ENCODE measurements at places on chromosomes 4 and X.

DNA sequence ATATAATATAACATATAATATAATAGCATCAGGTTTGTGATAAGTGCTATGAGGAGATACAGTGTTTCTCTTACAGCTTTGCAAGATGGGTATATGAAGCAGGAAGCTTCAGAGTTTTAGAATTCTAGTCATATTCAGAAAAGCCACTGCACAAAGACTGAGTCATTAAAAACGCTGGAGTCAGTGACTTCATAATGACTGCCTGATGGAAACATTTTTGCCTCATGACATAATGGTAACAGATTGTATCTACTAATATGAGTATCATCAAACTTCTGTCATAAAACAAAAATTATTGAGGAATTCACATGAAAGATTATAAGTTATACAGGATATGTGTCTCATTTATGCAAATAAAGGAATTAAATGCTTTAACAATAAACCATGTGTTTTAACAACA is 46.8 kb downstream of the EPHA5 start:
- H3K4me3 ChIP-seq, result no peak overlapping the region
- no peaks in the 10 kb centered on the region for H3K4me1 ChIP-seq
- no peak overlapping the region for H3K27ac ChIP-seq
- DNase-seq, result no peak
- no peaks in the 10 kb centered on the region for H3K27me3 ChIP-seq

DNA sequence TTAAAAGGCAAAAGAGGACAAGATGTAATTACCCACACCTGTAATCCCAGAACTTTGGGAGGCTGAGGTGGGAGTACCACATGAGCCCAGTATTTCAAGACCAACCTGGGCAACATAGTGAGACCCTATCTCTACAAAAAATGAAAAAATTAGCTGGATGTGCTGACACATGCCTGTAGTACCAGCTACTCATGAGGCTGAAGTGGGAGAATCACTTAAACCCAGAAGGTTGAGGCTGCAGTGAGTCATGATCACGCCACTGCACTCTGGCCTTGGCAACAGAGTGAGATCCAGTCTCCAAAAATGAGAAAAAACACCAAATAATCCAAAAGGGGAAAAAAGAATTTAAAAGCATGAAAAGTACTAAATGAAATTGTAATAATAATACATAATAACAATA is 30.8 kb downstream of the NR0B1 start:
- no peaks in the 10 kb centered on the region for H3K4me1 ChIP-seq
- H3K36me3 ChIP-seq, result no peaks in the 10 kb centered on the region
- H3K4me3 ChIP-seq, result no peak overlapping the region
- H3K27me3 ChIP-seq, result no peaks in the 10 kb centered on the region
- H3K27ac ChIP-seq, result no peak overlapping the region

DNA sequence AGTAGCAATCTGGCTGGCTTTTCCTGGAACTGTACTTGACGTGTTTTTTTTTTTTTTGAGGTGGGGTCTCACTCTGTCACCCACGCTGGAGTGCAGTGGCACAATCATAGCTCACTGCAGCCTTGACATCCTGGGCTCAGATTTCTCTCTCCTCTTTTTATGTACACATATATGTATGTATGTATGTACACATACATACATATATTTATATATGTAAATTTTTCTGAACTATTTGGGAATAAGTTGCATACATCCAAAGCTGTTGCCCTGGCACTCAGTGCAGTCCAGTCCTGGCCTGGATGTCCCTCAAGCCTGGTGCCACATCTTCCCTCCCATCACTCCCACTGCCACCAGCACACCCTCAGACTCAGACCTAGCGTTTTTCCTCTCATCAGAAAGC is 89.0 kb upstream of the SHISA3 start:
- H3K4me1 ChIP-seq, result no peaks in the 10 kb centered on the region
- DNase-seq, result no peak
- no peaks in the 10 kb centered on the region for H3K36me3 ChIP-seq
- no peak overlapping the region for H3K27ac ChIP-seq

DNA sequence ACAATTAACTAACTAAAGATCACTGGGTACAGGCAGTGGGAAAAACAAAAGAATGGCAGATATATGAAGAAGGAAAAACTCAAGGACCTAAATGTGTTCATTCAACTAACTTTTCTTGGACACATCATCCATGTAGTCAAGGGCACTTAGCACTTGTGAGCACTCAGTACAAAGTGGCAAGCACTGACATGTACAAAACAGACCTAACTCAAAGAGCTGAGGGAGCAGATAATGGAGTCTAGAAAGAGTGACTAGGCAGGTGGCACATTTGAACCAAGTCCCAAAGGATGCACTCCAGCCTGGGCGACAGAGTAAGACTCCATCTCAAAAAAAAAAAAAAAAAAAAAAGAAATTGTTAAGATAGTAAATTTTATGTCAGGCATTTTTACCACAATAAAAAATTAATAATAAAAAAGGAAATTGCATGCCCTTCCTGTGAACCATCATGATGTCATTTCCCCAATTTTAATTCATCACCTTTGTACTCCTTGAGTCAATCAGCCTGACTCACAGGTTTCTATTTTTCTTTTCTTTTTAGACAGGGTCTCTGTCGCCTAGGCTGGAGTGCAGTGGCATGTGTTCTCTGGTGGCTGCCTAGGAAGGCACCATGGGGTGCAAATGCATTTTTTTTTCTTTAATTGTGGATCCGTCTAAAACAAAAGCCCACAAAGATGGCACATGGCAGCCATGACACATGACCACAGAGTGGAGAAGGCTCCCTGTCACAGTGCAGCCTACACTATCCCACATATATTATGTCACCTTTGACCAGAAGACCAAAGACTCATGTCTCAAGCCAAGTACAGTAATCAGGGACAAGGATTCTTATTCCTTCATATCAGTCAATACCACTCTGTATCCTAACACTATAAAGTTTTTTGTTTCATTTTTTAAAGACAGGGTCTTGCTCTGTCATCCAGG is 91.9 kb downstream of the CHST7 start:
- H3K36me3 ChIP-seq, result peaks cover 11% of the 10 kb centered on the region
- peak overlapping the region; percentile 67 for H3K27ac ChIP-seq
- DNase-seq, result no peak
- no peaks in the 10 kb centered on the region for H3K27me3 ChIP-seq
- H3K4me1 ChIP-seq, result peaks cover 7% of the 10 kb centered on the region

DNA sequence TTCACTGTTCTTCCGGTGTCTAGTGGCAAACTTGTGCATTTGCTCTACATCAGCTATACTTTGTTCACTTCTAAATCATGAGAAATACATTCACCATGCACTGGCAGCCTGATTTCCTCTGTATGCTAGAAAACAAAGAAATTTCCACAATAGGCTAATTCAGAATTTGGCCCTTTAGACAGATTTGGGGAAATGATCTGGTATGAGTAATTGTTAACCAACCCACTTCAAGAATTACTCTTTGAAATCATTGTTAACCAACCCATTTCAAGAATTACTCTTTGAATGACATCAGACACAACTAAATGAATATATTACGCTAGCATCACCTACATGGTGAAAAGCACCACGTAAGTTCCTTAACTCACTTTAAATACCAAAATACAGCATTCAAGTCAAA is 14.6 kb downstream of the APBB2 start:
- no peaks in the 10 kb centered on the region for H3K36me3 ChIP-seq
- peaks cover 43% of the 10 kb centered on the region for H3K27me3 ChIP-seq
- DNase-seq, result no peak
- no peak overlapping the region for H3K4me3 ChIP-seq
- H3K4me1 ChIP-seq, result no peaks in the 10 kb centered on the region

GRCh38 chrX:153968754-153969124 is 2.9 kb downstream of the HCFC1 start:
- H3K4me3 ChIP-seq, result peak overlapping the region; percentile 100
- DNase-seq, result peak; percentile 54
- peaks cover 27% of the 10 kb centered on the region for H3K4me1 ChIP-seq
- H3K27ac ChIP-seq, result peak overlapping the region; percentile 96
- H3K27me3 ChIP-seq, result no peaks in the 10 kb centered on the region

DNA sequence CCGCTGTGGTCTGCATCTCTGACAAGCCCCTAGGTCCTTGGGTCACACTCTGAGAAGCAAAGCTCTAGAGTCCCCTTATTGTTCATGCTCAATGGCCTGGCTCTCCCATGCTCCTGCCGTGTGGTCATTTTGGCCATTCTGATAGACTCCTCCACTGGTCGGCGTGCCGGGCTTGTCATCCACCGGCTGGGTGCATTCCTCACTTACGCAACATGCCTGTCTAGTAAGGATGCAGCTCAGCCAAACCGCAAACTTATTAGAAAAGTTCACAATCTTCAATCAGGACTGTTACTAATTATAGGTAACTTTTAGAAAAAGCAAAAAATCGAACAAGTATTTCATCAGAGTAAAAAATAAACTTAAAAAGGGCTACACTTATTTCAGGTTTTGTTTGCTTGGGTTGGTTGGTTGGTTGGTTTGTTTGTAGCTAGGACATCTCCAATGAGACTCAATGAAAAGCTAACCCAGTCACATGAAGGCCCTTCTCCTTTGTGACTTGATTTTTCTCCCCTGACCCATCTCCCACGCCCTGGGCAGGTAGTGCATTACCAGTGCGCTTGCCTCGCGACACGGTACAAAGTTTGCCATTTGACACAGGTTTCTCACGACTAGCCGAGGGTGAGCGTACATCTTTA is 41.0 kb downstream of the IRF2 start:
- peak overlapping the region; percentile 26 for H3K27ac ChIP-seq
- no peak overlapping the region for H3K4me3 ChIP-seq
- DNase-seq, result no peak
- peaks cover 13% of the 10 kb centered on the region for H3K36me3 ChIP-seq
- H3K4me1 ChIP-seq, result peaks cover 45% of the 10 kb centered on the region

- no peak for DNase-seq
- no peaks in the 10 kb centered on the region for H3K36me3 ChIP-seq
- H3K27ac ChIP-seq, result no peak overlapping the region
- peaks cover 11% of the 10 kb centered on the region for H3K4me1 ChIP-seq
Observed at GRCh38 chrX:9368262-9368661, 96.6 kb upstream of the TBL1X start.

DNA sequence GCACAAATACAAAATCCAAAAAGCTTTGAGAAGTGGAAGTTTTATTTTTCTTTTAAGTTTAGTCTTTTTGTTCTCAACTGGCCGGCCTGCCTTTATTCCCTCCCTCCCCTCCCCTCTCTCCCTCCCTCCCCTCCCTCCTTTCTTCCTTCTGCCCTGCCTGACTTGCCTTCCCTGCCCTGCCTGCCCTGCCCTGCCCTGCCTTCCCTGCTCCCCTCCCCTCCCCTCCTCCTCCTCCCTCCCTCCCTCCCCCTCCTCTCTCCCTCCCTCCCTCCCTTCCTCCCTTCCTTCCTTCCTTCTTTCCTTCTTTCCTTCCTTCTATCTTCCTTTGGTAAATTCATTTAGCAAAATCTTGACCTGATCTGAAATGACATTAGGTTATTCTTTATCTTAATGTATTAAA is 69.8 kb upstream of the LIMCH1 start:
- no peak overlapping the region for H3K4me3 ChIP-seq
- DNase-seq, result no peak
- H3K27ac ChIP-seq, result no peak overlapping the region

DNA sequence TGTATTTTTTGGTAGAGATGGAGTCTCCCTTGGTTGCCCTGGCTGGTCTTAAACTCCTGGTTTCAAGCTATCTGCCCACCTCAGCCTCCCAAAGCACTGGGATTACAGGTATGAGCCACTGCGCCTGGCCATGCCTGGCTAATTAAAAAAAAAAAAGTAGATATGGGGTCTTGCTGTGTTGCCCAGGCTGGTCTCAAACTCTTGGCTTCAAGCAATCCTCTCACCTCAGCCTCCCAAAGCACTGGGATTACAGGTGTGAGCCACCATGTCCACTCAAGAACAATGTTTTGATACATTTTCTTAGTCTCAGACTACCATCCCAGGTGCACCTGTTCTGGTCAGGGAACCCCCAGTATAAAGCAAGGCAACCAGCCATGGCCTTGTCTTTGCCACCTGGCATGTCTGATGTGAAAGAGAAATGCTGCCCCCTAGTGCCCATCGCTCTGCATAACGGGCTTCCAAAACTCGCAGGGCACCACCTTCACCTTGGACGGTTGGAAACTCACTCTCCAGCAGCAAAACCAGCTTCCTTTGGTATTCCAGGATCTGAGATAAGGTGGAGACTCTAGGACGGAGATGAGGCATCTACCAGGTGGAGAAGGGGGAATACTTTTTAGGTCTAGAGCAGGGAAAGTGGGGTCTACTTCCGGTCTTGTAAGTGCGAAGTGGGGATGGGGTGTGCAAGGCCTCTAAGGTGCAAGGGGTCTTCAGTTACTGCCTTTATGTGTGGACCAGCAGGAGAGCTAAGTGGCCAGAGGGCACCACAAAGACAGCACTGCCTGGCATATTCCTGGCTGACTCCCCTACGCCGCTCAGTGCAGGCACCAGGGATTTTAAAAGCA is 47.7 kb upstream of the AFAP1 start:
- peaks cover 6% of the 10 kb centered on the region for H3K4me1 ChIP-seq
- H3K27me3 ChIP-seq, result peaks cover 5% of the 10 kb centered on the region
- peak; percentile 62 for DNase-seq
- no peaks in the 10 kb centered on the region for H3K36me3 ChIP-seq
- H3K4me3 ChIP-seq, result no peak overlapping the region
- H3K27ac ChIP-seq, result no peak overlapping the region

- DNase-seq, result no peak
- no peak overlapping the region for H3K4me3 ChIP-seq
- no peaks in the 10 kb centered on the region for H3K36me3 ChIP-seq
- H3K4me1 ChIP-seq, result no peaks in the 10 kb centered on the region
Observed at GRCh38 chr4:86521373-86521969, 72.6 kb upstream of the PTPN13 start.

- peaks cover 3% of the 10 kb centered on the region for H3K4me1 ChIP-seq
- no peak overlapping the region for H3K27ac ChIP-seq
- H3K4me3 ChIP-seq, result no peak overlapping the region
- no peaks in the 10 kb centered on the region for H3K36me3 ChIP-seq
- no peak for DNase-seq
Observed at GRCh38 chr4:145280541-145280940, 100.2 kb upstream of the OTUD4 start.

DNA sequence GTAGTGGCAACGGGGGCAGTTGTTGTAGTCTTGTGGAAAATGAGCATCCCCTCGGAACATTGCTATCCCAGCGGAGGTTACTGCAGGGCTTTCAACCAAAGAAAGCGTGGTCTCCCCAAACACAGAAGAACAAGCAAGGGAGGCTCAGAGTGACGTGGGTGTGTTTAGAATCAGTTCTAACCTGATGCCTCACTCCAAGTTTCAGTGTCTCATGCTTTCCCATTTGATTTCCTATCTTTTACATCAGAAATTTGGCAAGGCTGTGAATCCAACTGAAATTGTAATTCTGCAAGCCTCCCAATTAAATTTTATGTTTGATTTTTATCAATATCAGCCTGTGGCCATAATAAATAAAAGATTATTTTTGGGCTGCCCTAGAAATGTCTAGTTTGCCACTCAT is 156.1 kb upstream of the LNX1 start:
- H3K27me3 ChIP-seq, result peaks cover 29% of the 10 kb centered on the region
- no peak overlapping the region for H3K4me3 ChIP-seq
- DNase-seq, result no peak
- no peaks in the 10 kb centered on the region for H3K36me3 ChIP-seq
